ENCODE measurements at places on chromosomes 16 and 17. TPM values are rescaled to one million over a fixed set of nuclear protein-coding genes. Genes with fewer than 3 reads are reported as not detected.

The ABCC6 gene
- 0.27 TPM for polyA plus RNA-seq

The OR1F1 gene
- not detected for polyA plus RNA-seq

The WNK4 gene
- 0.06 TPM for polyA plus RNA-seq

The ATP1B2 gene
- 0.12 TPM for polyA plus RNA-seq

The C17orf67 gene
- 5.0 TPM for polyA plus RNA-seq

The DHRS7C gene
- polyA plus RNA-seq: not detected

The CDRT15 gene
- polyA plus RNA-seq: not detected

The CHTF8 gene
- polyA plus RNA-seq: 65.0 TPM

The SLC47A1 gene
- not detected for polyA plus RNA-seq

The UMOD gene
- not detected for polyA plus RNA-seq

The MARVELD3 gene
- polyA plus RNA-seq: not detected

The SLC52A1 gene
- polyA plus RNA-seq: not detected

The CPD gene
- 1.5 TPM for polyA plus RNA-seq

The AOC3 gene
- polyA plus RNA-seq: 1.5 TPM

The HOXB2 gene
- polyA plus RNA-seq: 9.2 TPM

The TMIGD1 gene
- not detected for polyA plus RNA-seq

The FOXC2 gene
- polyA plus RNA-seq: not detected

The ATF7IP2 gene
- 164 TPM for polyA plus RNA-seq

The ZNF319 gene
- 8.2 TPM for polyA plus RNA-seq

The TMEM235 gene
- not detected for polyA plus RNA-seq

Measured in B cell (primary cell).